ENCODE measurements at places on chromosomes 7 and 10. TPM values are rescaled to one million over a fixed set of nuclear protein-coding genes. Genes with fewer than 3 reads are reported as not detected.

The AOC1 gene
- not detected for total RNA-seq

The TMEM229A gene
- total RNA-seq = 3.8 TPM

The NHLRC2 gene
- total RNA-seq = 7.0 TPM

The CEP55 gene
- 2.7 TPM for total RNA-seq

The PAX4 gene
- not detected for total RNA-seq

The OPN4 gene
- not detected for total RNA-seq

The XRCC2 gene
- total RNA-seq = 1.1 TPM

The NUDCD3 gene
- total RNA-seq = 47.1 TPM

The ANKRD30A gene
- total RNA-seq = not detected

The PNLIPRP1 gene
- total RNA-seq = not detected

All from fibroblast of the aortic adventitia (primary cell).